CD8-positive, alpha-beta memory T cell (primary cell): ENCODE measurements at places on chromosomes 12 and 14.
A peak's percentile ranks its signal among the peaks of the same experiment; 100 is the strongest.

DNA sequence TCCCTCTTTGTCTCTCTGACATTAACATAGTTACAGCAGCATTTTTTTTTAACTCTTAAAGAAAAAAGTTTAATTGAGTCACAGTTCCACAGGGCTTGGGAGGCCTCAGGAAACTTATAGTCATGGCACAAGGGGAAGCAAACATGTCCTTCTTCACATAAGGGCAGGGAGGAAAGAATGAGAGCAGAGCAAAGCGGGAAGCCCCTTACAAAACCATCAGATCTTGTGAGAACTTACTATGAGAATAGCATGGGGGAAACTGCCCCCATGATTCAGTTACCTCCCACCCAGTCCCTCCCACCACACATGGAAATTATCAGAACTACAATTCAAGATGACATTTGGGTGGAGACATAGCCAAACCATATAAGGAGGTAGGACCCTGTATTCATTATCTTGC is 96.2 kb downstream of the PLBD1 start:
- no peak for DNase-seq

DNA sequence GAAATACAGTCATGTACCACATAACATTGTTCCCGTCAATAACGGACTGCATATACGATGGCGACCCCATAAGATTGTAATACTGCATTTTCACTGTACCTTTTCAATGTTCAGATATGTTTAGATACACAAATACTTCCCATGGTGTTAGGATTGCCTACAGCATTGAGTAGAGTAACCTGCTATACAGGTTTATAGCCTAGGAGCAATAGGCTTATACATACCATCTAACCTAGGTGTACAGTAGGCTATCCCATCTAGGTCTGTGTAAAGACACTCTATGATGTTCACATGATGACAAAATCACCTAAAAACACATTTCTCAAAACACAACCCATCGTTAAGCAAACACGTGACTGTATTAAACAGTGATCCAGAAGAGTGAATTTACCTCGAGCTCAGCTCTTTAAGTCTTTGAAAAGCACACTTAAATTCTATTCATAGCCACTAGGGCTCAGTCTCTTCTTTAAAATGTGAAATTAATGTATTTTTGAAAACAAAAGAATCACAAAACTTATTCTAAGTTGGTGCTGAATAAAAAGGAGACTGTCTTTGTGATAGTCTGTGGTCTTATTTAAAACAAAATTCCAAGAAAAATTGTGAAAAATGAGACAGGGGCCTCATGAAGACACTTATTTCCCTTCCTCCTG is 239.1 kb upstream of the ARID2 start:
- no peak for DNase-seq

- DNase-seq, result peak; percentile 71
Observed at GRCh38 chr12:56160193-56160763, 2.1 kb downstream of the MYL6 start.

GRCh38 chr14:101508948-101509729 is 52.2 kb upstream of the DIO3 start:
- DNase-seq, result no peak

GRCh38 chr14:87334997-87335685 is 657.8 kb downstream of the GALC start:
- DNase-seq, result no peak

GRCh38 chr14:78902010-78902623 is 731.9 kb downstream of the NRXN3 start:
- no peak for DNase-seq

DNA sequence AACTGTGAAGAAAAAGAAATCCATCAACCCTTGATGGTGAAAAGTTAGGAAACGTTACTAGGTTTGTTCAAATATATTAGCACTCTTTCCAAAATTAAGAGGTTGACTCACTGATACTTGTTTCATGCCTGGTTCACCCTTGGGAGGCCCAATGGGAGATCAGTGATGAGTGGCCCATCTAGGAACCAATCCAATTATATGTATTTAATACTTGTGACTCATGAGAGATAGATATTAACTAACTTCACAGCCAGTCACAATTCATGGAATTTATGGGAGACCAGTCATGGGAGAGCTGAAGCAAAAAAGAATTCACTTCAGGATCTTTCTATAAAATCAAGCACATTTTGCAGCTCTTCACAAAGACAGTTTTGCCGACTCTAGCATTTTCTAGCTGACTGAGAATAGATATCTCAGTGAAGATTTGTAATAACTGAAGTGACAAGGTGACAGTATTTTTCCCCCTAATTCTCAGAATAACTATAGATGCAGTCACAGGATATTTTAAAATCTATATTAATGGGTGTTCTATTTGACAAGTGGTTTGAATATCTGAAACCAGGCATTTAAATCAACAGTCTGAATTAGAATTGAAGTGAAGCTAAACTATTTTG is 230.2 kb downstream of the EPS8 start:
- DNase-seq, result no peak

GRCh38 chr14:50830044-50830931 is 674 bp downstream of the NIN start:
- DNase-seq, result peak; percentile 57

DNA sequence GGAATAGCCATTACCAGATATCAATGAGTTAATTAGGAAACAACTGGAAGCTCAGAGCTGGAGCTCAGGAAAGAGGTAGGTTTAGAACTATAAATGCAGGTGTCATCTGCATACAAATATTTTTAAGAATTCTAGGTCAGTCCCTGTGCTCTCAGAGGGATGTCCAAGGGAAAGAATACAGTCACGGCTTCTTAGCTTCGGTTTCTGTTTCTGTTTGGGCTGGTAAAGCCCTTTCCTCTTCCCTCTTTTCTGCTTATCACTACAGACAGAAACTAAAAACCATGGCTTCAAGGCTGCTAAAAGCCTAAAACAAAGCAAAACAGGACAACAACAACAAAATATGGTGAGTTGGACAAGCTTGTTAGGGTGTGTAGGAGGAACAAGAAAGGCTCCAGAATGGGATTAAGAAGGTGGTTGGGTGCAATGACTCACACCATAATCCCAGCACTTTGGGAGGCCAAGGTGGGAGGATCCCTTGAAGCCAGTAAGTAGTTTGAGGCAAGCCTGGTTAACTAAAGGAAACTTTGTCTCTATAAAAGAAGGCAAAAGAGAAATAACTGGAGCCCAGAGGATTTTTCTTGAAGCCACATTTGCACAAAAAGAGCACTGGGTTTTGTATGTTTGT is 113.0 kb downstream of the SEC23A start:
- no peak for DNase-seq

GRCh38 chr14:28576523-28576922 is 190.1 kb upstream of the FOXG1 start:
- DNase-seq, result no peak

GRCh38 chr14:73460691-73461127 is 2.4 kb upstream of the NUMB start:
- no peak for DNase-seq

- no peak for DNase-seq
Observed at GRCh38 chr14:51697848-51698247, 46.1 kb downstream of the FRMD6 start.

DNA sequence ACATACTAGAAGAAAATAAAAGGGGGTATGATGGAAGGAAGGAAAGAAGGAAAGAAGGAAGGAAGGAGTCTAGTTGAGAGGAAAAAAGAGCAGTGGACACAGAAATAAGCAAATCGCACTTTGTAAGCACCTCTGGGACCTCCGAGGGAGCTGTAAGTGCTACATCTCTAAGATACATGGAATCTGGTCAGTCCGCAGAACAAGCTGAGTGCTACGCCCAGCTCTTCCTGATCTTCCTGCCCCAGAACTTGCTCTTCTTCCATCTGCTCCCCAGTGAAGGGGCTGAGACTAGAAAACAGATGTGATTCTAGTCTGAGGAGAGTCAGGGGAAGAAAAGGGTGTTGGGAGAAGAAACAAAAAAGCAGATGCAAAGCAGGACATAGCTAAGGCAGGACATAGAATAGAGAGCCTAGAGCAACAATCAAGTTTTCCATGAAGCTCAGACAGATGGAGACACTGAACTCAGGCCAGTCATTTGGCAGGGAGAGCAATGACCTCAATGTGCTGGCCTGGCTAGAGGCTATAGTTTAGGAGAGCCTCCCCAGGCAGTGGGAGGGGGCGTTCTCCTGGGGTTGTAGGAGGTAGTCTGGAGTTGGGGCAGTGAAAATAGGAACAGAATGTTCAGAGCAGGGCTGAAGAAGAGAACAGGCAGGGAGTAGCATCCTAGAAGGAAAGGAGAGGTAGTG is 1.7 kb upstream of the MFAP5 start:
- no peak for DNase-seq

GRCh38 chr12:122406701-122407164 is 15.7 kb downstream of the CLIP1 start:
- DNase-seq, result no peak

GRCh38 chr12:111405859-111406473 is at the start of gene SH2B3:
TSS of gene SH2B3 (plus strand) at chr12:111405923. CDS start at chr12:111418146, 12,223 bp downstream.
- peak; percentile 88 for DNase-seq

- DNase-seq, result no peak
Observed at GRCh38 chr12:49872781-49873181, 29.9 kb upstream of the BCDIN3D start.

DNA sequence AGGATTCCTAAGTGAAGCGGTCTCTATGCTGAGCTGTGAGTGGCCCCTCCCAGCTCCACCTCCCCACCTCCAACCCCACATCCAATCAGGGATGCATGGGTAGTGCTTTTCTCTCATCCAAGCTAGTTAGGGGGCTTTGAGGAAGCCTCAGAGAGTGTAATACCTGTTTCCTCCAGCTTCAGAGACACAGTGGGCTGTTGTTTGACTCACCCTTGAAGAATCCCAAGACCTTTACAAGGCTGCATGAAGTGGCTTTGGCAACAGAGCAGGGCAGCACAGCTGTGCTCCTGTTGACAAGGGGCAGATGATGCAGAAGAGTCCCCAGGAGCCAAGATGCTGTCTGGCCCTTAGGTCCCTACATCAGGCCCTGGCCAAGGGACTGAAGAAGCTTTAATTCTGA is 27.1 kb upstream of the CLMN start:
- DNase-seq, result no peak

DNA sequence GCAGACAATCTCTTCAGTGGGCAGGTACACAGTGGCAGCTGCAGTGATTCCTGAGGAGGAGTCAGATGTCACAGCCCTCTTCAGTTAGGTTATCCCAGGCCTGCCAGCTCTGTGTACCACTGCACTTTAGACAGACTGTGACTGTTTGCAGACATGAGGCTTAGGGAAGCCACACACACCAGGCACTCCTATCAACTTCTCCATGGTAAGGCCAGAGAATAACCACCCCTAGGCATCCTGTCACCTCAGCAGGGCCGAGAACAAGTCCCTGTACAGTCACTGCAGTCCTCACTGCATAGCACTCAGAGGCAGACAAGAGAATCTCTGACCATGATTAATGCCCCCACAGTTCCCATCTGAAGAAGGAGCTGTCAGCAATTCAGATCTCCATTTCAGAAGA is 296.5 kb downstream of the GALC start:
- DNase-seq, result no peak

- DNase-seq, result no peak
Observed at GRCh38 chr12:104858611-104859543, 99.2 kb downstream of the SLC41A2 start.

- no peak for DNase-seq
Observed at GRCh38 chr12:132076711-132077110, 67.4 kb downstream of the DDX51 start.

DNA sequence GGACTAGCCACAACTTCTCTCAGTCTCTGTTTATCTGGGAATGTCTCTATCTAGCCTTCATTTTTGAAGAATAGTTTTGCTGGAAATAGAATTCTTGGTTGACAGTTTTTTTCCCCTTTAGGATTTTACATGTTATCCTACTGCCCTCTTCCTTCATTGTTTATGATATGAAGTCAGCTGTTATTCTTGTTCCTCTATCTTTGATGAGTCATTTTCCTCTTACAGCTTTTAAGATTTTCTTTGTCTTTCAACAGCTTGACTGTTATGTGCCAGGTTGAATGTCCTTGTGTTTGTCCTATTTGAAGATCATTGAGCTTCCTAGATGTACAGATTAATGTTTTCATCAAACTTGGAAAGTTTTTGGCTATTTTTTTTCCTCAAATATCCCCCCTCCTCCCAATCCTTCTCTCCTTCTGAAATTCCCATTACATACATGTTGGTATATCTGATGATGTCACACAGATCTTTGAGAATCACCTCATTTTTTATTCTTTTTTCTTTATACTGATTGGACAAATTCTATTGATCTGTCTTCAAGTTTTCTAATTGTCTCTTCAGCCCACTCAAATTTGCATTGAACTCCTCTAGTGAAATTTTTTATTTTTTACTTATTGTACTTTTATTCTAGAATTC is 4.5 kb upstream of the GOLGA5 start:
- no peak for DNase-seq

DNA sequence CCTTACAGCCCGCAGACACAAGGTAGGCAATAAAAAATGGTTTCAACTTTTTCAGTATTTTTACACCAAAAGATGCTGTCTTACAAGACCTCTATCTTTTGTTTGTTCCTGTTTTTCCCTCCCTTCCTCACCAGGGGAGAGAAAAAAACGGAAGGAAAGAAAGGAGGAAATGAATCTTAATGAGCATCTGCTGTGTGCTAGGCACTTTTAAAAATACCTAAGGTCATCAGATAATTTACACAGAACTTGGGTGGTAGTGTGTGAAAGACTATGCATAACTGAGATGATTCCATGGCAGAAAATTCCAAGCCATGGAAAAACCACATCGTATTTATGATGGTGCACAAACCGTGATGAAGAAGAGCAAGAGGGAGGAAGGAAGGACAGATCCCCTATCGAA is 121.2 kb downstream of the DIP2B start:
- no peak for DNase-seq

DNA sequence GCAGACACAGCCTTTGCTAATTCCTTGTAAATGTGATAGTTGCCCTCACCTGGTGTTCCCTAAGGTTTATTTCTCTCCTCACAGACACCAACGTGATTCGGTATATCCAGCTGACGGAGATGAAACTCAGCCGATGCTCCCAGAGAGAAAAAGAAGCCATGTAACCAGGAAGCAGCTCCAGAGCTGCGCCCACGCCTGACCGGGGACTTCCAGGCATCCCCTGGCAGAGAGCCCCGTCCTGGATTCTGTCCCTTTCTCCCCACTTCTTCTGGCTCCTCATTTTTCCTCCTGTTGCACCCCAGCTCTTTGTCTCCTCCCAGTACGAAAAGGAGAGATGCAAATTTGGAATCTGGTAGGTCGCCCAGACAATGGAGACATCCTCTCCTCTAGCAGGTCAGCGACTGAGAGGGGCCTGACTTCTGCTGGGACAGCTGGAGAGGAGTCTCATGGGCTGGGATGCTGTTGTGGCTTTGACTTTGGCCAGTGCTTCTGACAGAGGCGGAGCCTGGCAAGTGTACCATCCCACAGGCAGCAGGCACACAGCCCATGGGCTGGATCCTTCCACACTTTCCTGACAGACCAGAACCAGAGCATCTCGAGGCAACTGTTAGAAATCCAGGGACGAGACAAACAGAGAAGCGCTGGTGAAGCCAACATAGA is 29.4 kb downstream of the TTC9 start:
- no peak for DNase-seq

GRCh38 chr12:26721800-26722199 is 111.2 kb downstream of the ITPR2 start:
- DNase-seq, result no peak

GRCh38 chr14:99169776-99170356 is 102.1 kb downstream of the BCL11B start:
- no peak for DNase-seq
